ENCODE measurements at places on chromosomes 6 and 20.

DNA sequence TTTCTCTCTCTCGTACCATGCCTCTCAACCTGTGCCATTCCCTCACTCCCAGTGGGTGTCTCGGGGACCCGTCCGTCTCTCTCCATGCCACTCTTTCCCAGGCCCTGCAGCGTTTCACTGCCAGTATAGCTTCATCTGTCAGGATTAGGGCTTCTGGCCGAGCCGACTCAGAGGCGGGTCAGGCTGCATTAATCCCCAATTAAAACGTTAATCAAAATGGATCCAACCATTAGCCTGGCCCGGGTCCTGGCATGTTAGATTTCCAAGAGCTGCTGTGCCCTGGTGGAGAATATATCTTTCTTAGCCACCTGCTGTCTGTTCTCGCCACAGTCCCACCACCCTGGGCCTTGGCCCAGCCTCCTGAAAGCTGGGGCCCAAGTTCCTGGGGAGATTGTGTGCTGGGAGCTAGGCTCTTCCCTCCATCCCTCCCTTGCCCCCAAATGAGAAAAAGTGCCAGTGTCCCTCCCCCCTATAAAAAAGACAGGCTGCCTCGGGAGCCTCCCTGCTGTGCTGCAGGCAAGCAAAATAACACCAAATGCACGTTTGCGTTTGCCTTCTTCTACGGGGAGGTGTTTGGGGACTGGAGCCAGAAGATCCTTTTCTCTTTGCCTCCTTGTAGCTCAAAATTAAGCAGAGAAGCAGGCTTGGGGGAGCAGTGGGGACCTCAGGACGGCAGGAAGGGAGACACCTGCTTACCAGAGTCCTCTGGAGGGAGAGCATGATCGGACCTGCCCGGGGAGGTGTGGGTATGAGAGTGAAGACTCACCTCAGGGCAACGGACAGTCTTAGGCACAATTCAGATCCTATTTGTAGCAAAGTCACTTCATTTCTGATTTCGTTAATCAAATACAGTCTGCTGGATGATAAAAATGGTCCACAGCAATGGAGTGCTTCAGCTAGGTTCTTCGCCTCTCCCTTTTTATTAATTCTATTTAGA, 3.0 kb downstream of the KCNG1 start:
- no peak for DNase-seq

- no peak for DNase-seq
These were observed 20.0 kb upstream of the MPC1 start for GRCh38 chr6:166402582-166403277.

DNA sequence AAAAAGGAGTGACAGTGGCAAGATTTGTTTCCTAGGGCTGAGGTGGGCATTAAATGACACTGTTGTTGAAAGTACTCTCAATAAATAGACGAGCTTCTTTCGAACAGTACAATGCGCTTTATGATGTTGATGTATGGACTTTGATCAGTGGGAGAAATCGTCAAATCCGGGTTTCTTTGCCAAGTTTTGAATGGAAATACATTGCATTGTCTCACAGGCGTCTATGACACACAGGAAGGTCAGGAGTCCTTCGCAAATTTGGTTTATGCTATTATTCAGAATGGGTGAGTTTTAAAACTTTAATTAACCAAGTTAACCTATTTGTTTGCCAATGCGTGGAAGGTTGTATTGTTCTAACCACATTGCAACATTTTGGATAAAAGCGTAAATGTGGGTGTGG, 547.3 kb upstream of the SLC35B3 start:
- no peak for DNase-seq

- no peak for DNase-seq
These were observed 4.1 kb upstream of the EFHC1 start for GRCh38 chr6:52415917-52416628.

- DNase-seq, result no peak
These were observed 160.1 kb downstream of the SCP2D1 start for GRCh38 chr20:18973529-18974173.
